Retinal pigment epithelial cell (primary cell): ENCODE measurements at places on chromosomes 7 and 10.

GRCh38 chr10:97230146-97230545, 44.4 kb upstream of the SLIT1 start:
- DNase-seq, result no peak

DNA sequence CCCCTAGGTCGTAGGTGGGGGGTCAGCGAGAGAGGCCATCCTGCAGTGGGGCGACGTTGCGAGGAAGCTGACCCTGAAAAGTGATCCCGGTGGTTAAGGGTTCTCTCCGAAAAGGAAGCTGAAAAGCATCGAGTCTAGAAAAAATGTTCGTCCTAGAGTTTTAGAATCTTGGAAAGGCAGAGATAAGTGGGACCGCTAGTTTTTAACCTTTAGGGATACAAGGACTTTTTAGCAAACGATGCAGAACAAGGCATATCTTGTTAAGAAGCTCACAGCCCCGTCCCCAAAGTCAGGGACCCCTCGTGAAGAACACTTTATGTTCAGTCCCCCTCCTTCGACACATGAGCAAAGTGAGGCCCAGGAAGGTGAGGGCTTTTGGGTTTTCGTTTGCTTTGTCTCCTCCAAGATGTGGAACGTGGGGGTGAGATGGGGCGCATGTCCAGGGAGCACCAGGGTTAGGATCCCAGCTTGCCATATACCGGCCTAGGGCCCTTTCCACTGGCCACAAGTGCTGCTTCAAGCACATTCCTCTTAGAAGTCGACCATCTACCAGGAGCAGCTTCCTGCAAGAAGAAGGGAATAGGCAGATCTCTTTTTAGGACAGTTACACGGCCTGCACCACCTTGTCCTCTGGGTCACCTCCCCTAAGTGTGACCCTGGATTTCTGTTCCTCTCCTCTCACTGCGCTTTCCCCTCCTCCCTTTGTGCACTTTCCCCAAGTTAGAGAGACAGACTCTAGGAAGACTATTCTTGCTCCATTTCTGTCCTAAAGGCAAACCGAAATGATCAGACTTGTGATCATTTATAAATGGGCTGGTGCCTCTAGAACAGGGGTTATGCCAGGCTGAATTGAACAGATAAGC, 969 bp downstream of the SLC35G1 start:
- DNase-seq, result no peak

DNA sequence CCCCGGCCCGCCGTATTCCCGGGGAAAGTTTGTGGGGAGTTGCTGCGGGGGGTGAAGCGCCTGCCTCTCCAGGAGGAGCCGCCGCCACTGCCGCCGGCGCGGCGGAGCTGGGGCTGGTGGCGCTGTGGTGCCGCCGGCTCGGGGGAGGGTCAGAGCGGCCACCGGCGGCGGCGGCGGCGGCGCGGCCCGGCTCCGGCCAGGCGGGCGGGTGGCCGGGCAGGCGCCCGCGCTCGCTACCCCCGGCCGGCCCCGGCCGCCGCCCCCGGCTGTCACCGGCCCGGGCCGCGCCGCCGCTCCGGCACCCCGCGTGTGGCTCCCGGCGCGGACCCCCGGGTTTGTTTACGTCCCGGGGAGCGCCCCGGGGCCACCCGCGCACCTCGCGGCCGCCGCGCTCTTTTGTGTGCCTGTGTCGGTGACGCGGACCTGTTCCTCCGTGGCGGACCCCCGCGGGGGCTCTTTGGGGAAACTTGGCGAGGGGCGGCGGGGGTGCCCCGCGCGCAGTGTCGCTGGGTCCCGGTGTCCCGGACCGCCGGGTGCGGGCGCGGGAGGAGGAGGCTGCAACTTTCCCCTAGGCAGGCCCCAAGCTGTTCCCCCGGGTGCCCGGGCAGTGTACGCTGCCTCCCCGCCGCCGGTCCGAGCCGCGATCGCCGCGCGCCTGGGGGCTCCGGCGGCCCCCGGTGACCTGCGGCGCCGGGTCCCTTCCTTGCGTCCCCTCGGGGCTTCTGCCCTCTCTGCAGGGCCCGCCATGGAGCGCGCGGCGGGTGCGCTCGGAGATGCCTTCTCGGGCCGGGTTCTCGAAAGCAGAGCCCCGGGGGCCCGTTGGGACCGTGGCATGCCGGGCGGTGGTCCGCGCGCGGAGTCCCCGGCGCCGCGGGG, 593 bp upstream of the CUX1 start:
- no peak for DNase-seq

GRCh38 chr10:11046776-11047160, 29.1 kb downstream of the CELF2 start:
- DNase-seq, result no peak

- no peak for DNase-seq
Observed at GRCh38 chr7:113890331-113891030, 28.3 kb downstream of the PPP1R3A start.
